ENCODE measurements at places on chromosomes 12 and 14.

- DNase-seq: no peak
Measured at GRCh38 chr14:43872222-43872621, 634.9 kb downstream of the FSCB start.

GRCh38 chr12:20625531-20625930, 69.6 kb upstream of the SLCO1C1 start:
- no peak for DNase-seq

GRCh38 chr12:45557016-45557415, 172.5 kb upstream of the ARID2 start:
- no peak for DNase-seq

GRCh38 chr12:29888777-29889176, 105.0 kb upstream of the TMTC1 start:
- no peak for DNase-seq

- no peak for DNase-seq
Measured at GRCh38 chr14:23950411-23951135, 3.0 kb upstream of the DHRS4 start.

- DNase-seq: no peak
Measured at GRCh38 chr14:50733494-50733893, 65.4 kb upstream of the SAV1 start.

- DNase-seq: no peak
Measured at GRCh38 chr14:64092940-64093339, 201.2 kb downstream of the ESR2 start.

- no peak for DNase-seq
Measured at GRCh38 chr14:63030113-63030512, 15.1 kb downstream of the KCNH5 start.

DNA sequence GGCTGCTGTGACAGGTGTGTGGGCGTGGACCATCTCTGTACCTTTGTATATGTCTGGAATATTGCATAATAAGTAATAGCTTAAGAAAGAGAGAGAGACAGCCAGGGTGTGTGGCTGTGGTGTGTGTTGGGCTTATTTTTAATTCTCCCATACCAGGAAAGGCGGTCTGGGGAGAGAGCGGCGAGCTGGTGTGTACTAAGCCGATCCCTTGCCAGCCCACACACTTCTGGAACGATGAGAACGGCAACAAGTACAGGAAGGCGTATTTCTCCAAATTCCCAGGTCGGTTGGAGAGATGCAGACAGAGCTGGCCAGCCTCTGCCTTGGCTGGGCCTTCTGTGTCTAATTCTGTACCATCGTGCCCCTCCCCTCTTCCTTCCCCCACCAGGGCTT, 63.9 kb downstream of the AACS start:
- no peak for DNase-seq

DNA sequence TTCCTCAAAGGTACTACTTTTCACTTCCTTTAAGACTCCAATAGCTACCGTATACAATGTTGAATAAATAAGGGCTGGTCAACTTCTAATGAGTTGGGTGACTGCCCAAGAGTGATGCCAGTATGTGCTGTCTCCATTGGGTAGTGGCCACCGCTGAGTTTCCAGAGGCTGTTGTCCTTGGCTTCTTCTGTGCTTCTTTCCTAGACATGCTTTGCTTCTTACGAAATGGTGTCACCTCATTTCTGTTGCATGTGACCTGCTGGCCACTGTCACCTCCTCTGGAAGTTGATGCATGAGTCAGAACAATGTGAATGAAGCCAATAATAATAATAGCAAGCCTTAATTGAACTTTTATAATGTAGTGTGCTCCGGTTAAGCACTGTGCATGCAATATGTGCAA, 7.5 kb upstream of the NID2 start:
- no peak for DNase-seq

- DNase-seq: no peak
Measured at GRCh38 chr14:99077076-99077843, 194.7 kb downstream of the BCL11B start.

GRCh38 chr14:76669770-76670169, 91.5 kb upstream of the VASH1 start:
- no peak for DNase-seq

GRCh38 chr14:31894351-31894750, 182.8 kb upstream of the ARHGAP5 start:
- DNase-seq: no peak

DNA sequence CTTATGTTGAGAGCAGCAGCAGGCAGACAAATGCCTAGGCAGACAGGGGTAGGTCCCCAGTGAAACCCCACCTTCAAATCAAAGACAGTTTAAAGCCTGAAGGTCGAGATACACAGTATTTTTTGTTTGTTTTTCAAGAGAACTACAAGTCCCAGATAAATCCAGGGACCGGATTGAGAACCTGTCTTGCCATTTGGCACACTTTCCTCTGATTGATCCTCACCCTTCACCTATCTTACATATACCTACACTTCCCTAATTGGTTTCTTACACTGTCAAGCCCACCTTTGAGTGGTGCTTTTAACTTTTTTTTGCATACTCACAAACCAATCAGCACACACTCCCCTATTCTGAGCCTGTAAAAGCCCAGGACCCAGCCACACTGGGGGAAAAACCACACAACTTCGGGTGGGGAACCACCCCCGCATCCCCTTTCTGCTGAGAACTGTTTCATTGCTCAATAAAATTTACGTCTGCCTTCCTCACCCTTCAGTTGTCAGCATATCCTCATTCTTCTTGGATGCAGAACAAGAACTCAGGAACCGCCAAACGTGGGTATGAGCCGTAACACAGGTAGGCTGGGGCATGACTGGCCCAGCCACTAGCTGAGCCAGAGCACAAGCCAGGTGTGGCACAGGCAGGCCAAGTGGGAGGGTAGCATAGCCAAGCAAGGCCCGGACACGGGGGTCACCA, 11.1 kb downstream of the DICER1 start:
- no peak for DNase-seq

- DNase-seq: no peak
Measured at GRCh38 chr12:129379076-129379804, 524.6 kb downstream of the TMEM132D start.

DNA sequence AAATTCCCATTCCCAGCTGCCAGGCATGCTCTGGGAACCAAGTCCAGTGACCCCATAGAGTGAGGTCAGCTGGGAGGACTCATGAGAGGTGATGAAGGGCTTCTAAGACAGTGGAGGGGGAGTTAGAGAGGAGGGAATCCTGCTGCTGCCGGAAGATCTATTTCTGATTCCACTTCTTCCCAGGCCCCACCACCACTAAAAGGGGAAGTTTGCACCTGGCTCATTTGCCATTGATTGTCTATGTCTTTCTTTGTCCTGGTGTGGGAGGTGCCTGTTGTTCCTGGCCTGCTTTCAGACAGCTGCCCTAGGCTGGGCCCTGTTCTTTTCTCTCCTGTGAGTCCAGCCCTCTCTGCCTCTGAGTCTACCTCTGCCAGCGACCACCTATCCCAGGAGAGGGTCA, 3.0 kb upstream of the KRT6A start:
- no peak for DNase-seq

DNA sequence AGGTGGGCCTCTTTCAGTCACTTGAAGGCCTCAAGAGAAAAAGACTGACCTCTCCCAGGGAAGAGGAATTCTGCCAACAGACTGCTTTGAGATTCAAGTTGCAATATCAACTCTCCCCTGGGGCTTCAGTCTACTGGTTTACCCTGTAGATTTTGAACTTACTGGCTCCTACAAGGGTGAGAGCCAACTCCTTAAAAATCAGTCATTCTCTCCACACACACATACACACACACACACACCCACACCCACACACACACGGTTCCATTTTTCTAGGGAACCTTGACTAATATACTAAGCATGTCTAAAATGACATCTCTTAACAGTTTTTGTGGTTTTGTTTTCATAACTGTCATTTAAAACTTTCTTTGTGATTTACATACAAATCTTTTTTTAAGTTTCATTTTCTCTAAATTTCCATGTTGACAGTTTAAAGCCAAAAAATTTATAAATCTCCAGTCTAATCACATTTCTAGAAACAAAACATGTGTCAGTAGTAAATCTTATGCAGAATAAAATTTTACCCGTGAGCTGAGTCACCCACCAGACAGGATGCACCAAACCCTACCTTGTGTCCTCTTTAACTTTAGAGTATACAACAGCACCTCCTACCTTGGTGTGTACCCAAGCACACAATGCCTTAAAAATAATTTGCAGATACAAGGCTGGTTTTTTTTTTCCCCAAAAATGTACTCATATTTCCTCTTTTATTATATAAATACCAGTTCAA, 394.6 kb downstream of the AEBP2 start:
- DNase-seq: peak; percentile 1

GRCh38 chr12:40300490-40300889, 75.7 kb downstream of the LRRK2 start:
- DNase-seq: no peak

GRCh38 chr14:36996133-36996856, 176.1 kb downstream of the SLC25A21 start:
- DNase-seq: no peak

GRCh38 chr12:131736446-131737149, 25.7 kb downstream of the SFSWAP start:
- DNase-seq: no peak

GRCh38 chr12:15987696-15988095, 76.6 kb downstream of the DERA start:
- DNase-seq: no peak

- DNase-seq: no peak
Measured at GRCh38 chr12:132278401-132279183, 50.8 kb downstream of the GALNT9 start.

- DNase-seq: no peak
Measured at GRCh38 chr12:27810756-27811155, 30.7 kb upstream of the MANSC4 start.

DNA sequence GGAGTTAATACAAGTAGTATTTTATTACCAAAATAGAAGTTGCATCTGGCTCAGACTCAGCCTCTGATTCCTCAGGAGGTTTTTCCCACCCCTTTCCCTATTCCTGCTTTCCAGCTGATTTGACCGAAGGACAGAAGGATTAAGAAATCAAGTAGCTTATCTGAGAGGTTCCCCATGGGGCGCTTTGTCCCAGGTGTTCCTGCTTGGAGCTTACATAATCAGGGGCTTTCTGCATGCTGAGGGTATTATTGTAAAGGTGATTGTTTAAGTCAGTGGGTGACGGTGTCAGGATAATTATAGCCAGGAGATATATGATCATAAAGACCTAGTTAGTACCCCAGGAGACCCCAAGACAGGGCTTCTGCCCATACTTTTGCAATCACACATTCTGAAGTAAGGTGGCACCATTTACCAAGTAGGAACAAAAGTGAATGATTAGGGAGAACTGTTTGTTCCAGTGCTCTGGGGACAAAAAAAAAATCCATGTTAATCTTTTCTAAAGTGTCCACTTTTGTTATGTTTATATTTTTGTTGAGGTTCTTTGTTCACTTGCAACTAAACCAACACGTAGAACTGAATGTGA, 921.3 kb downstream of the NRXN3 start:
- no peak for DNase-seq
